ENCODE measurements at places on chromosomes 1 and 21. TPM values are rescaled to one million over a fixed set of nuclear protein-coding genes. Genes with fewer than 3 reads are reported as not detected.

GRCh38 chr1:59502009-59502691 is 205.3 kb downstream of the FGGY start:
- no peak for DNase-seq

GRCh38 chr1:29033829-29034466 is 89.8 kb downstream of the TMEM200B start:
- no peak for DNase-seq

The IFFO2 gene
- total RNA-seq: 131 TPM

DNA sequence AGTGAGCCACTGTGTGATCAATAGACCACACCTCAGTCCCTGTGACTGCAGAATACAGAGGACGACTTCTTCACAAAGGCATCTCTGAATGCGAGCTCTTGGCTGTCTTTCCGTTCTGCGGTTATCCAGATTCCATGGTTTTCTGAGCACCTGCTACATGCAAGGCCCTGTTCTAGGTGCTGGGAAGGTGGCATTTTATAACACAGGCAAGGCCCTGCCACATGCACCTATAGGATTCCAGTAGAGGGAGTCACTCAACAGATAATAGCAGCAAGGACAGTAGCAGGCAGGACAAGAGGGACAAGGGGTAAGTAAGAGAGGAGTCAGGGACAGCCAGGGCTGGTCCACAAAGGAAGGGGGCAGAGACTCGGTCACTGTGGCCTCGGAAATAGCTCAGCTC is 9.0 kb downstream of the URB1 start:
- no peak for DNase-seq

The TSPAN2 gene
- 10.9 TPM for total RNA-seq

GRCh38 chr1:71413441-71414175 is 332.8 kb upstream of the ZRANB2 start:
- no peak for DNase-seq

DNA sequence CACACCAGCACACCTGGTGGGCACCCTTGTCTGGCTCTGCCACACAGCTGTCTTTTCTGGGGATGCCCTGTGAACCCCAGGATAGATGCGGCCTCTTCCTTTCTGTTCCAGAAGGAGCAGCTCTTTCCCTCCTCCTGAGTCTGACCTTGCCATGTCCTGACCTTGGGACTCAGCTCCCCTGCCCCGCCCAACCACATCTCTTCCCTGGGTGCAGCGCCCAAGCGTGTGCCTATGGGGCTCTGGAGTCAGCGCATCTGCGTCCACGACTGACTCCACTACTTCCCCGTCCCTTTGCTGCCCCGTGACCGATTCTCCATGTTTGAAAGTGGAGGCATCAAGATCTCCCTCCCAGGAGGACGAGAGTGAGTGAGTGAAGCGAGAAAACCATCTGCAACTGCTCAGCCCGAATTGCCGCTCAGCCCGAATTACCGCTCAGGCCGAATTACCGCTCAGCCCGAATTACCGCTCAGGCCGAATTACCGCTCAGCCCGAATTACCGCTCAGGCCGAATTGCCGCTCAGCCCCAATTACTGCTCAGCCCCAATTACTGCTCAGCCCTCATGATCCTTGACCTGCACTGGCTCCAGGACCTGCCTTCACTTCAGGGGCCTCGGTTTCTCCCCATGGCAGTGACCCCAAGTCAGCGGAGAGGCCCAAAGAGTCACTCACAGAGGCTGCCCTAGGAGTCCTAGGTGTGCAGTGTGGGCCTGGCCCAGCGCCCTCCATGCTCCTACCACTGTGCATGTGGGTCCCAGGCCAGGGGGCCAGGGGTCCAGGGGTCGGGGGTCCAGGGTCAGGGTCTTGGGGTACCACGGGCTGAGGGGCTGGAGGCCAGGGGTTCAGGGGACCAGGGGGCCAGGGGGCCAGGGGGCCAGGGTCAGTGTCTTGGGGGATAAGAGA is 18.6 kb upstream of the TTC34 start:
- DNase-seq: no peak

DNA sequence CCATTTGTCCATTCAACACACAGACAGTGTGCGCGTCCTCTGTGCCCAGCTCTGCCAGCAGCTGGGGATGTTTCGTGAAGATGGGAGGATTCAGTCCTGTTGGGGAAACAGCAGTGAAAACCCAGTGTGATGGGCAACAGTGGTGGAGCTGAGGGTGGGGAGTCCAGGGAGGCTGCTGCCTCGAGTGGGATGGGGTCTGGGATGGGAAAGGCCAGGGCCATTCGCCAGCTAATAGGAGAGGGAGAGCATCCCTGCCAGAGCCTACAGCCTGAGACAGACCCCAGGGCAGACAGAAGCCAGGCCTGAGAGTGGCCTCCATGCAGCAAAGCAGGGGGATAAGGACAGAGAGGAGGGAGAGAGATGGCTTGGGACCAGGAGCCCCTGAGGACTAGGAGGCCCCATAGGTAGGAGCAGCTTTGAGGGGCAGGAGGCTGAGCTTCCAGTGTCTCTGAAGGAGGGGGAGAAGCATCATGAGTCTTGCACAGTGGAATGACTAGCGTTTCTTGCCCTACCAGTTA is 252.6 kb downstream of the NPHP4 start:
- DNase-seq: no peak

The TFF1 gene
- total RNA-seq: not detected

The CD1C gene
- total RNA-seq: not detected

DNA sequence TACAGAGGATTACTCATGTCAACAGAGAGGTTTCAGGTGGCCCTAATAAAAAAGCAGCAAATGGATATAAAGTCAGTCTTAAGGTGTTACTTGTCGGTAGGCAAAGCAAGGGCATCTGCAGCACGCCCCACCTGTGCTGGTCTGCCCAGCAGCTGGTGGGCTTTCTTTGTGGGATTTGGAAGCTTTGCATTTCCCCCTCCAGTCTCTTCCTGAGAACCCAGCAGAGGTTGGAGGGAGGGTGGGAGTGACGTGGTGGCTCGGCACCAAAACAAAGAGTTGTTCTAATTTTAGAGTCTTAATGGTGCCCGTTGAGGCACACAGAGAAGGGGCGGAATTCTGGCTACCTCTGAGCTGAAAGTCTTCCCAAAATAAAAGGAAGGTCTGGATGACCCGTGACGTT is 4.8 kb upstream of the PCBP3 start:
- DNase-seq: no peak

GRCh38 chr1:22201023-22201422 is 58.1 kb upstream of the WNT4 start:
- no peak for DNase-seq

DNA sequence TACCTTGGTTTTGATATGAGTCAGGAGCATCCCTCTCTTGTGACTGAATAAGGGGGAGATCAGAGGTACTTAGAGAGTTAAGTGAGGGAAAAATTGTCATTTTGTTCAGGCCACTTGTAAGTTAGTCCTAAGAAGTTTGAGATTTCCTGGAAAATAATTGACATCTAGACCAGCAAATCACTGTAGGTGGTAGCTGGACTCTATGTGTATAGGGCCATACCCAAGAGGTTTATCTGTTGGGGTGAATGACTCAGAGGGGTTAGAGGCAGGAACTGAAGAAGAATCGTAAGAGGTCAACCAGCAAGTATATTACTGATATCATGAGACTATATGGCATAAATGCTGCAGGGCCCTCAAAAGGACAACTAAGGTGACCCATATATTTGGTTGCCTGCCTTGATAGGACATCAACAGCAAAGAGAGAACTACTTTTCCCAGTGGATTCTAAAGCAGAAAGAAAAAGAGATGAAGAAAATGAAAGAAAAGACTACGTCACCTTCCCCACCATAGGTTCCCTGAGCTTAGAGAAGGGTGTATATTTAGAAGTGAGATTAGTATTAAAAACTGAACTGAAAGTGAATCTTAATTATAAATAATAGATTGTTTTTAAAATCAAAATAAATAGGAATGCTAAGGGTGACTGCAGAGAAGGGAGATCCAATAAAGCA is 8.0 kb upstream of the RNPC3 start:
- no peak for DNase-seq

The RAB3B gene
- total RNA-seq: not detected

DNA sequence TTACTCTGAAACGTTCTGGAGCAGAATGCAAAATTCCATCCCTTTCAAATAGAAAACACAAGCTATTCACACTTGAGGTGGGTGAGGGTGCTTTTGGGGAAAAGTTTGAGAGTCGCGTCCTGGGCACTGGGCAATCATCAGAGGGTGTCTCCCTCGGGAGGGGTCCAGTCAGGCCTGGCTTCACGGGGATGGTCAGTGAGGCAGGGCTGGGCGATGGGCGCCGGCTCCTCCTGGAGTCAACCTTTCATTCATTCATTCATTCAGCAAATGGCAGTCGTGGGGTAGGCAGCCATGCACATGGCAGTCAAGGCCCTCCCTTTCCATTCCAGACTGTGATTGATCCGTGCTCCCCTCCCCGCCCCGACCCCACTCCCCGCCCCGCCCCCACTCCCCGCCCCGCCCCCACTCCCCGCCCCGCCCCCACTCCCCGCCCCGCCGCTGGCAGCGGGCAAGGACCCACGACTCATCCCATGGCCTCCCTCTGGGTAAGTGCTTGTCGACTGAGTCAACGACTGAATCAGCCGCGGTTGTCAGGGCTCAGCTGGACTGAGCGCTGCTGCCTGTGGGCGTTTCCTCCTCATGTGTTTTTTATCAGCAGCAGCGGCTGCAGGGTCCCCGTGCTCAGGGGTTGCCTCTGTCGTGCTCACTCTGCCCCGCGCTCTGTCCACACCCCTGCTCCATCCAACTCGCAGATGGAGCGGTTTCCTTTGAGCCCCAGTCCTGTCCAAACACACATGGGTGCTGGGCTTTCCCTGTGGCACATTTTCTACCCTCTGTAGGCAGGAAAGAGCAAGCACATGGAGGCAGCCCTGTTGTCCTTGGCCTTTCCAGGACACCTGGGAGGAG is 12.5 kb upstream of the SPSB1 start:
- no peak for DNase-seq

The ARHGEF16 gene
- total RNA-seq: not detected

- DNase-seq: no peak
Measured at GRCh38 chr1:24003331-24003972, 23.3 kb upstream of the SRSF10 start.

The ANXA9 gene
- total RNA-seq: not detected

DNA sequence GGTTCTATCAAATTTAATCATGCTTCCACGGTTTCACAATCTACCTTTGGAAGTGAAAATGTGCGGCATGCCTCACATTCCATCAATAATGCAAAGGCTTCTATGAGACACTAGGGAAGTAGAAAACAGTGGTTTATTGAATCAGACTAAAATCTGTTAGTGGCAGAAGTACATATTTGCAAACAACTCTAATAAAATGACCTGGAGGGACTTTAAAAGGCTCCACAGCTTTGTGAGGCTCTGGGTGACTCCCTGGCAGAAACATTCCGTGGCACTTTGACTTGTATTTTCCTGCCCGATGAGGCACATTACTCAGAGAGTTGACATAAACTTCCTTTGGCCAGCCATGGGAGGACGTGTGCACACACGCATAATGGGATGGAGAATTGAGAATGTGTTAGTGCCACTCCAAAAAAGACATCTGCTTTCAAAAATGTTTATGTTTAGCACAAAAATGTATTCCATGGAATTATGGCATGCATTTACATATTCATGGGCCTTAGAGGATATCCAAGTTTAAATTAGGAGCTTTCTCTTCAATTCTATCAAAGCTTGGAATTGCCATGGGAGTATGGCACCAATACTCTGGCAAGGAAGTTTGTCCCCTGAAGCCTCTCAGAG is 60.0 kb upstream of the SSX2IP start:
- no peak for DNase-seq

The CYP4Z1 gene
- total RNA-seq: 4.8 TPM

- no peak for DNase-seq
Measured at GRCh38 chr21:42836767-42837301, 42.5 kb downstream of the WDR4 start.

The TSPAN1 gene
- 8.9 TPM for total RNA-seq

DNA sequence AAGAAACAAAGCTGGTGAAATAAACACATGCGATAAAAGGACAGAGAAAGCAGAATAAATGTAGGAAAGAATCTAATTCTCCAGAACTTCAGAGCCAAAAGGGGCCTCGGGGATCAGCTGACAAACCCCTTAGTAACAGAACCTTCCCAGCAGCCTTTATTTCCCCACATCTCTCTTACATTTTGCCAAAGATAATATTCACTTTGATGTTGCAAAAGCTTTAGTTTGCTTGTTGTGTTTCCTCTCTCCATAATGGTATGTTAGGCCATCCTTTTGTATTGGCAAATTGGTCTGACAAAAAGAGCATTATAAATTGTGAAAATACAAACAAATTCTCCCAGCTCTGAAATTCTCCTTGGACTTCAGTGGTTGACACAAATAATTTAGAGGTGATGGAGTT is 54.9 kb downstream of the OPTC start:
- no peak for DNase-seq

The LIN28A gene
- not detected for total RNA-seq

DNA sequence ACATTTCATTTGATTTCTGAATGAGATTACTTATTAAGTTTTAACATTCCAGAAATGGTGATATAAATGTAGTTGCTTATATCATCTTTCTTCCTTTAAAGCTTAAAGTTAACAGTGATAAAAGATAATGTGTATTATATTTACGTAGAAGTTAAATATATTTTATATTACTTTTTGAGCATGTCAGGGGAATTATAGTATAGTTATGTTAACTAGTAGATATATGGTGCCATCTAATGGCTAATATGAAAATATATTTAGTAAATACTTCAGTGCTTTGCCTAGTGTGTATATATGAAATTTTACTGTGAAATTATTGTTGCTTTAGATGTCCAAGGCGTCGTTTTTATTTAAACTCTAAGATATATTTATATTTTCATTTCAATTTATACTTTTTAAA is 51.5 kb downstream of the SYT14 start:
- DNase-seq: no peak

DNA sequence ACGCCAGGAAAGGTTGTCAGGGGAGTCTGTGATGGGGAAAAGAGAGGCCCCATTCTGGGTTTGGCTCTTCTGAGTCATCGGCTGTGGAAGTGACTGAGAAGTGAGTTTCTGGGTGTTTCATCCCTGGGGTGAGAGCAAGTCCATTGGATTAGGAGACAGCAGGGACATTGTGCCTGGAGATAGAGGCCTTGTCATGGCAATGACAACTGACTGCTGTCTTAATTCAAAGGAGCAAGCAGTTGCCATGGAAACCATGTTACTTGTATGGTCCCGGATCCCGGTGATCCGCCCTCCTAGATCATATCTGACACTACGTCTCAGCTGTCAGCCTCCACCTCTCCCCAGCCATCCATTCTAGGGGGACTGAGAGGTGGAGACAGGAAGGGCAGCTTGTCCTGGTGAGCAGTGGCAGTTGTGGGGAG is 34.4 kb downstream of the KIAA0040 start:
- DNase-seq: no peak

GRCh38 chr1:243420016-243420945 is 164.4 kb downstream of the SDCCAG8 start:
- no peak for DNase-seq

- no peak for DNase-seq
Measured at GRCh38 chr1:116429821-116430374, 56.9 kb downstream of the ATP1A1 start.

The CERS2 gene
- 114 TPM for total RNA-seq

GRCh38 chr1:175904808-175905207 is 161.4 kb upstream of the TNR start:
- DNase-seq: no peak
